ENCODE measurements at places on chromosomes 16 and 17. TPM values are rescaled to one million over a fixed set of nuclear protein-coding genes. Genes with fewer than 3 reads are reported as not detected.

DNA sequence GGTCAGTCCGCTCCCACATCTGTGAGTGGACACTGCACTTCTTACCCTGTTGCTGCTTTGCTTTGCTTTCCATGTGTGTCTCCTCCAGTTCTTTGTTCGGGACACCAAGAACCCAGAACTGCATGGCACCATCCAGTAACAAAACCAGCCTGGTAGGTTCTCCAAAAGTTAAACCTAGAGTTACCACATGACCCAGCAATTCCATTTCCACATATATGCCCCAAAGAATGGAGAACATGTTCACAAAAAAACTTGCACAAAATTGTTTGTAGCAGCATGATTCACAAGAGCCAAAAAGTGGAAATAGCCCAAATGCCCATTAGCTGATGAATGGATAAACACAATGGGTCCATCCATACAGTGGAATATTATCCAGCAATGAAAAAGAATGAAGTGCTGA is 10.3 kb upstream of the CCL22 start:
- H3K27ac ChIP-seq: no peak overlapping the region
- H3K36me3 ChIP-seq: no peaks in the 10 kb centered on the region
- no peaks in the 10 kb centered on the region for H3K4me1 ChIP-seq
- no peaks in the 10 kb centered on the region for H3K27me3 ChIP-seq

DPEP2 gene
- not detected for total RNA-seq

ZNF286A gene
- 100 TPM for total RNA-seq

DNA sequence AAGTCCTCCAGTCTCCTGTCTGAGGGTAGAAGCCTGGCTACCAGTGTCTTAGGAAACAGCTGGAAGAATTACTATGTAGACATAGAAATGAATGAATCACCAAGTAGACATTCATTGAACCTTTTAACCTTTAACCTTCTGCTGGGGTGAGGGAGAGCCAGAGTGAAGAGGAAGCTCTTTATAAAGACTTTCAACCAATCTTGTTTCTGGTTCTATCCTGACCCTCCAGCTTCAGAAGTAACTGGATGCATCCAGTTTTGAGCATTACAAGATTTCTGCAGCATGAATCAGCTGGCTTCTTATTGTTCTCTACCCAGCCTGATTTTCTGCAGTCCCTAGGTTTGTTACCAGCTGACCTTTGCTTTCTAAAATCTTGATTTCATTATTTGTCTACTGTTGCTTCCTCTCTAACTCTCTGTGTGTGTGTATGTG is 8.5 kb downstream of the TEKT1 start:
- H3K27me3 ChIP-seq: no peaks in the 10 kb centered on the region
- no peak for DNase-seq
- H3K4me1 ChIP-seq: no peaks in the 10 kb centered on the region
- no peak overlapping the region for H3K4me3 ChIP-seq
- H3K36me3 ChIP-seq: no peaks in the 10 kb centered on the region
- no peak overlapping the region for H3K27ac ChIP-seq

VPS35 gene
- 58.1 TPM for total RNA-seq
